BJ (cell line): ENCODE measurements at places on chromosomes 13 and 19.
A peak's percentile ranks its signal among the peaks of the same experiment; 100 is the strongest.

DNA sequence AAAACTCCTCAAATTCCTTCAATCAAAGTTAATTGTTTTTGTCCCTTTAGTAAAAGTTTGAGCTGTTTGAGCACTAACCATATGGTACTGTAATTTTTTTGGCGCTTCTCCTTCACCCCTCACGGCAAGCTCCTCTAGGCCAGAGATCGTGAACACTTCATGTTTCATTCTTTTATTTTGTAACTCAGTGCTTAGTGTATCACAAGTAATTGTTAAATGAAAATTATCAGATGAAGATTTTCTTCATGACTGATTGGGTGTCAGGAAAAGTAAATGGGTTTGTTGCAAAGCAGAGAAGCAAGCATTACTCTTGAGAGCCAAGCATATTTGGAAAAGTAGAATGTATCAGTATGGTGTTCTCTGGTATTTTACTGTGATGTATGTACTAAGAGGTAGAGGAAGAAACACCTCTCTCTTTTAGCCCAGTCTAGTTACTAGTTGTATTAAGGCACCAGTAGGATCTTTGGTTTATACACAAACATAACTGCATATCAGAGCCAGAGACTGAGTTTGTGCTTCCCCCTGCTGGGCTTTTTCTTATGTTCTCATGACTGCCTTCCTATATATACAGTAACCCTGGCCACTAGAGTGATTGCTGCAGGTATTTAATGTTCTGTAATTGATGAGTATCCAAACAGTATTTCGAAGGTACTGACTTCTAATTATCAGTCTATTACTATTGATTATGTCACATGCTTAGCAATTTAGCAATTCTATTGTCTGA, 202.3 kb upstream of the KLHL1 start:
- DNase-seq: no peak

DNA sequence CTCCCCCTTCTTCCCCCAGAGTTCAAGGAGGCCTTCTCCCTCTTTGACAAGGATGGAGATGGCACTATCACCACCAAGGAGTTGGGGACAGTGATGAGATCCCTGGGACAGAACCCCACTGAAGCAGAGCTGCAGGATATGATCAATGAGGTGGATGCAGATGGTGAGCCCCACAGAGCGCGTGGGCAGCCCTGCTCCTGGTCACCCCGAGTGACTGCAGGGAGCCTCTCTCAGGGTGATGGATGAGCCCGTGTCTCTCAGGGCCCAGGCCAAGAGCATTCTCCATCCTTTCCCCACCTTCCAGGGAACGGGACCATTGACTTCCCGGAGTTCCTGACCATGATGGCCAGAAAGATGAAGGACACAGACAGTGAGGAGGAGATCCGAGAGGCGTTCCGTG, 7.0 kb downstream of the CALM3 start:
- no peak for DNase-seq

DNA sequence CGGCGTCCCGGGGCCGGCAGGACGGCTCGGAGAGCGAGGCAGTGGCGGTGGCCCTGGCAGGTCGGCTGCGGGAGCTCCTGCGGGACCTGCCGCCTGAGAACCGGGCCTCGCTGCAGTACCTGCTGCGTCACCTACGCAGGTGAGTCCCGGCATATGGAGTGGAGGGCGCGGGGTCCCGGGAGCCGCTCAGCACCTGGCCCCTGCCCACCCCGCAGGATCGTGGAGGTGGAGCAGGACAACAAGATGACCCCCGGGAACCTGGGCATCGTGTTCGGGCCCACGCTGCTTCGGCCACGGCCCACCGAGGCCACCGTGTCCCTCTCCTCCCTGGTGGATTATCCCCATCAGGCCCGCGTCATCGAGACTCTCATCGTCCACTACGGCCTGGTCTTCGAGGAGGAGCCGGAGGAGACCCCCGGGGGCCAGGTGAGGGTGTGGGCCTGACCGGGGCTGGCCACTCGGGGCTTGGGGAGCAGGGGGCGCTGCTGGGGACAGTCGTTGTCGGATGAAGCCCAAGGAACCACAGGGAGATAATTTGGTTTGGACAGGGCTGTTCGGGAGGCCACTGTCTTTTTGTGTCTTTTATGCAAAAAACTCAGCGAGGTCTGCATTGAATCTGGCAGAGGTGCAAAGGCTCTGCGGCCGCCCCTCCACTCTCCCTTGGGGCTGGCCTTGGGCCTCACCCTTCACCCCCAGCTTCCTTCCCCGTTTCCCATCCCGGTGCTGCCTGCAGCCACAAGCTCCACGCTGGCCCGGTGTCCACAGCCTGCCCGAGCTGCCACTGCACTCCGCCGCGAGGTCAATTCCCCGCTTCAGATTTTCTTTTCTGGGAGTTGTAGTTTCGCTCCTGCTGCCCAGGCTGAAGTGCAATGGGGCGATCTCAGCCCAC, 12.0 kb downstream of the POLR2E start:
- DNase-seq: no peak

GRCh38 chr13:31850041-31850555, 110.8 kb downstream of the RXFP2 start:
- no peak for DNase-seq

- DNase-seq: no peak
Observed at GRCh38 chr13:78036841-78037240, 118.2 kb upstream of the EDNRB start.

GRCh38 chr19:50383852-50384684, at the start of gene POLD1:
POLD1 (plus strand) TSS chr19:50384347; CDS start chr19:50398852, 14,505 bp downstream.
- DNase-seq: peak; percentile 76

GRCh38 chr19:5108866-5109265, 140.0 kb downstream of the KDM4B start:
- DNase-seq: no peak

- DNase-seq: no peak
Observed at GRCh38 chr19:9806803-9807202, 12.1 kb downstream of the FBXL12 start.
